ENCODE measurements at places on chromosomes 6 and 20.

DNA sequence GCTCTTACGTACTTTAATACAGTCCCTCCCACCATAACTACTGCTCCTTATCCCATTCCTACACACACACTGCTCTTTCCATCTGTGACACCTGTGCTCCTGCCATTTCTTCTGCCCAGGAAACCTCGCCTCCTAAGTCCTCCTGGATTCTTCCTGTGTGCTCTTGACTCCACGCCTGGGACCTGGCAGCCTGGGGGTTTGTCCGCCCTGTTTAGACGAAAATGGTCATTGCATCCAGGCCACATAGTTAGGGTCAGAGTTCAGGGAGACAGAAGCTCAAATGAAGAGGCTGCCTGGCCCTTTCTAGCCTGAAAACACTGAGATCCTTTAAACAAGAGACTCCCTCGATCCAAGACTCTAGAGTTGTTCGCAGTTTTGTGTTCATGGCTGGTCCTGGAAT lies 17.4 kb upstream of the CTNNBL1 start:
- DNase-seq, result no peak

GRCh38 chr20:44109951-44110361 lies 77.0 kb downstream of the JPH2 start:
- DNase-seq, result no peak

DNA sequence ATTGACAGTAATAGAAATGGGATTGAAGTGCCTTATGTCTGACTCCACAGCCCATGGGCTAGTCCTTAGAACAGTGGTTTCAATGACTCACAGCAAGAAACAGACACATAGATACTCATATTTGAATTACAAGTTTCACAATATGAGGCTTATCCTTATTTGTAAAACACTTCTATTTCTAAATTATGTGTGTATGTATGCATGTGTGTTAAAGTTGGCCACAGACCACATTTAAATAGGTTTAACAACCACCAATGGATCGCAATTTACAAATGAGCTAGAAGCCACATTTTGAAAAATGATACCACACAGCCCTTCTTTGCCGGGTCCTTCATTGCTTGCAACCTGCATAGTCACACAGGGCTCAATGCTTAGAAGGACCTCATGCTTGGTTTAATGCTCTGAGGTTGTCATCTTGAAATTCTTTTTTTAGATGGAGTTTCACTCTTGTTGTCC lies 157.8 kb upstream of the PREP start:
- DNase-seq, result no peak

DNA sequence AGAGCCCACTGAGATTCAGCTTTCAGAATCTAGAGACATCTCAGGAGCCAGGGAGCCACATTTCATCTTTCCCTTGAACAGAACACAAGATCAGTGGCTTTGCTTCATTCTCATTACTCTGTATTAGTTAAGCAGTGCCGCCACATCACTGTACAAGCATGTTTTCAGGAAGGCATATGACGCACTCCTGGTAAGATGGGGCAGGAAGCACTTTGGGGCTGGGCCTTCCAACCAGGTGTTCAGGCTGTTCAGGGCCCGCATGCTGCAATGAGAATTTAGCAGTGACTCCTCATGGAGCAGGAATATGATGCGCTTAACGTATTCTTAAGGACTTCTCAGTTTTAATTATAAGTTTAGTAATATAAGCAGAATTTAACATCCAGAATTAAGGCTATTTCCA lies 29.7 kb upstream of the GNRH2 start:
- DNase-seq, result no peak

DNA sequence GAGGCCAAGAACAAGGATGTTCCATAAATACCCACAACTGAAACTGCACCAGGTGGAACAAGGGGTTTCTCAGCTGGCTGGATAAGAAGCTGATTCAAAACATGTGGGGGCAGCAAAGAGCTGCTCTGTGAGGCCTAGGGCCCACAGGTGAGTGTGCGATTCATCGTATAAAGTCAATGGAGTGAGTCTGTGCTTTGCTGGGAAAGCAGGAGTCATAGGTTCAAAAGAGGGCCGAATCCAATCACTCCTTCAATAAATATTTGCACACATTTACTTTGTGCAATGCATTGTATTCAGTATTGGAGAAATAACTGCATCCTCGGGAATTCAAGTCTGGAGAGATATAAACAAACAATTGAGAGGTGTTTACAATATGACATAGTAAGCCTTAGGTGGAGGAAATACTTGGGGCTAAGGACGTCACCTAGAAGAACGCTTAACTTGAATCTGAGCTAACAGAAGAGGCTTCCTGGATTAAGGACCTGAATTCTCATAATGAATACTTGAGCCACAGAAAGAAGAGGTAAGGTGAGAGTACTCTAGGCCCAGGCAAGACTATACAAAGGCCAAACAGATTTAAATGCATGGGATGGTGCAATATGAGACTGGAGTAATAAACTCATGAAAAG lies 83.7 kb upstream of the TMEM30A start:
- DNase-seq, result no peak

All from central memory CD4-positive, alpha-beta T cell (primary cell).